Dermis blood vessel endothelial cell (primary cell): ENCODE measurements at places on chromosomes 11 and 22. TPM values are rescaled to one million over a fixed set of nuclear protein-coding genes. Genes with fewer than 3 reads are reported as not detected.

Gene PPFIBP2
- 2.2 and 3.2 TPM in 2 replicates for total RNA-seq

Gene ART1
- not detected in 2 replicates for total RNA-seq

Gene OTOG
- total RNA-seq, result not detected in 2 replicates

Gene MYOD1
- total RNA-seq, result not detected in 2 replicates

Gene LRRC74B
- total RNA-seq, result not detected in 2 replicates

Gene MS4A2
- not detected in 2 replicates for total RNA-seq

Gene CCDC179
- total RNA-seq, result not detected in 2 replicates

Gene OR8J1
- not detected in 2 replicates for total RNA-seq

Gene CCDC188
- total RNA-seq, result 9.4 and 11.1 TPM in 2 replicates

Gene HARBI1
- 3.7 and 5.8 TPM in 2 replicates for total RNA-seq

Gene DERL3
- 0.68 and 1.3 TPM in 2 replicates for total RNA-seq

Gene TCN1
- total RNA-seq, result 0.17 TPM in 1 of 2 replicates, not detected in the other

Gene FANCF
- total RNA-seq, result 10.6 and 10.7 TPM in 2 replicates

Gene MMP13
- total RNA-seq, result not detected in 2 replicates

Gene KDM4D
- total RNA-seq, result 0.17 and 0.65 TPM in 2 replicates

Gene C11orf52
- total RNA-seq, result 0.17 and 0.47 TPM in 2 replicates

Gene TRIM51
- not detected in 2 replicates for total RNA-seq

Gene DRG1
- total RNA-seq, result 53.0 and 75.7 TPM in 2 replicates

Gene FAT3
- 0.17 and 0.37 TPM in 2 replicates for total RNA-seq

Gene JOSD1
- 98.4 and 117 TPM in 2 replicates for total RNA-seq

Gene SLC22A12
- not detected in 2 replicates for total RNA-seq

Gene LDHAL6A
- total RNA-seq, result not detected in 2 replicates

Gene APOBEC3H
- total RNA-seq, result not detected in 2 replicates

Gene CDON
- 3.6 and 4.0 TPM in 2 replicates for total RNA-seq

Gene RAB36
- total RNA-seq, result 0.34 and 0.70 TPM in 2 replicates

Gene DBX1
- not detected in 2 replicates for total RNA-seq

Gene HSPB2
- not detected in 2 replicates for total RNA-seq

Gene ABCG4
- total RNA-seq, result 0.05 and 0.17 TPM in 2 replicates

Gene FOSL1
- 3.6 and 4.9 TPM in 2 replicates for total RNA-seq

Gene KCNJ11
- total RNA-seq, result 0.65 and 3.6 TPM in 2 replicates

Gene TRIM48
- not detected in 2 replicates for total RNA-seq

Gene PLAAT3
- 59.1 and 85.3 TPM in 2 replicates for total RNA-seq

Gene PANX2
- total RNA-seq, result 0.34 and 0.60 TPM in 2 replicates

Gene MS4A7
- not detected in 2 replicates for total RNA-seq

Gene C2CD3
- 13.4 and 14.4 TPM in 2 replicates for total RNA-seq

Gene TRIM3
- 18.4 and 19.8 TPM in 2 replicates for total RNA-seq

Gene DUSP8
- total RNA-seq, result 0.37 and 1.2 TPM in 2 replicates

Gene TIGD3
- total RNA-seq, result 0.17 and 0.23 TPM in 2 replicates

Gene NRGN
- total RNA-seq, result 0.51 and 1.3 TPM in 2 replicates

Gene CD3D
- not detected in 2 replicates for total RNA-seq

Gene HEPHL1
- not detected in 2 replicates for total RNA-seq

Gene HBB
- total RNA-seq, result not detected in 2 replicates

Gene UBQLNL
- total RNA-seq, result 0.05 TPM in 1 of 2 replicates, not detected in the other

Gene CD6
- total RNA-seq, result not detected in 2 replicates

Gene RFPL2
- 0.14 TPM in 1 of 2 replicates, not detected in the other for total RNA-seq

Gene HORMAD2
- not detected in 2 replicates for total RNA-seq

Gene BIRC3
- 3.6 and 8.7 TPM in 2 replicates for total RNA-seq

Gene LRRC32
- 80.8 and 98.6 TPM in 2 replicates for total RNA-seq

Gene TMEM191C
- 0.60 and 0.68 TPM in 2 replicates for total RNA-seq

Gene MOV10L1
- 19.4 and 35.1 TPM in 2 replicates for total RNA-seq

Gene KCNQ1
- 0.34 TPM in 1 of 2 replicates, not detected in the other for total RNA-seq

Gene BAIAP2L2
- total RNA-seq, result not detected in 2 replicates

Gene OR4S2
- total RNA-seq, result not detected in 2 replicates

Gene CBX6
- 22.1 and 32.4 TPM in 2 replicates for total RNA-seq

Gene IL10RA
- total RNA-seq, result 0.09 TPM in 1 of 2 replicates, not detected in the other

Gene CTSW
- total RNA-seq, result not detected in 2 replicates

Gene CD3E
- total RNA-seq, result not detected in 2 replicates
